ENCODE measurements at places on chromosomes 2 and 18. TPM values are rescaled to one million over a fixed set of nuclear protein-coding genes. Genes with fewer than 3 reads are reported as not detected.

GRCh38 chr2:161912154-161912553, 161.9 kb downstream of the DPP4 start:
- DNase-seq = no peak
- H3K36me3 ChIP-seq = no peaks in the 10 kb centered on the region
- no peak overlapping the region for H3K27ac ChIP-seq

C1GALT1C1L gene
- not detected for total RNA-seq

DNA sequence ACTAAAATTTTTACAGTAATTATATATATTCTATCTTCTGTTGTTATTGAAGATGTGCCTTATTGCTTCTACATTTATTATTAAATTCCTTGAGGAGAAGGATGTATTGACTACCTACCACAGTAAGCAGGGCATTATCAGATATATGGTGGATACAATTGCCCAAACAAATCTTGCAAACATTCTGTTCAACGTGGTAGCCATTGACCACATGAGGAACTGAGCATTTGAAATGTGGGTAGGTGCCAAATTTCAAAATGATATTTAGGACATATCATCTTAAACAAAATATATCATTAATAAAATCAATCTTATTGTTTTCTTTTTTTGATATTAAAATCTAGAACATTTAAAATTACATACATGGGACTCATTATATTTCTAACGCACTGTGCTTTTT, 11.1 kb downstream of the SCN3A start:
- no peak overlapping the region for H3K27ac ChIP-seq
- no peaks in the 10 kb centered on the region for H3K4me1 ChIP-seq
- no peak overlapping the region for H3K4me3 ChIP-seq
- H3K36me3 ChIP-seq = no peaks in the 10 kb centered on the region

CNDP1 gene
- 0.29 TPM for total RNA-seq

DNA sequence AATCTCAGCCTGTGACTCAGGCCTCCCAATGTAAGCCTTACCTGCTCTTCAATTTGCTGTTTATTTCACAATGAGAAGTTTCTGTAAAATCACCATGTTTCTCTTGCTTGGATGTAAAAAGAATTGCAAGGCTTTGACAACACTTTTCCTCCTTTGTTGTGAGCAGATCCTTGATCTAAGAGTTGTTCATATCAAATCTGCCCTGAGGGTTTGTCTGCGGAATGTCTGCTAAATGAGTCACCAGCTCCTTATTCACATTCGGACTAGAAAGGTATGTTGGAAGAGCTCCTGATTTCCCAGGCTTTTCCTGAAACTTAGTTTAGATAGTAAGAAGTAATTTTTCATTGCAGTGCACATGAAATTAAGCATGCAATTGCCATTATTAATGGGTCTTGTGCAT, 268.2 kb upstream of the TCF4 start:
- no peaks in the 10 kb centered on the region for H3K27me3 ChIP-seq
- H3K4me1 ChIP-seq = no peaks in the 10 kb centered on the region
- no peaks in the 10 kb centered on the region for H3K36me3 ChIP-seq
- H3K4me3 ChIP-seq = no peak overlapping the region
- peak overlapping the region; percentile 81 for H3K27ac ChIP-seq
- peak; percentile 69 for DNase-seq

DNA sequence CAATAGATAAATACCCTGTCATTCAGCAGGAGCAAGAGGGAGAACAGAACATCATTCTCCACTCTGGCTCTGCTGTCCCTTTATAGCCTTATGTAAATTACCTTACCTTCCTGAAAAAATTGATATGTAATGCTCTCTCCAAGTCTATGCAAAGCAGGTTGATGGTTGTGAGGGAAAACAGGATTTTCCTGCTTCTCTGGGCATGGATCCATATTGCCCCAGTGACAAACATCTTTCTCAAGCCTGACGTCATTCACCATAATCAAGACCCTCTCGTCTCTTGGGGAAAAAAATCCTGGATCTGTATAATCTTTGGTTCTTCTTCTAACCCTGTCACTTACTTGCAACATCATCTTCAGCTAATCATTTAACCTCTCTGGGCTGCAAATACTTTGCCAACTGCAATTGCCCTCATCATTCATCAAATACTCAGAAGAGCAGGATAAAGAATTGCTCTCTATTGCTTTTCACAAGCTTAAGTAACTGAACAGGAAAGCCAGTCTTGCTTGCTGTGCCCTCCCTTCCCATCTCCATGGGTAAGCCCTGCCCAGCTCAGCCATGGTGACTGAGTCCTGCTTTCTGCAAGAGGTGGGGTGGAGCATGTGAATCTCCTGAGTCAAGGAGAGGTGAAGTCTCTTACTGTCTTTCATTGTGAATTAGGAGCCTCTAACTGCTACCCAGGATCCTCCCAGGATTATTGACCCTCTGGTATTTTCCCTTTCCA, 123.7 kb upstream of the KLF7 start:
- H3K4me1 ChIP-seq = peaks cover 4% of the 10 kb centered on the region
- no peak overlapping the region for H3K4me3 ChIP-seq
- no peaks in the 10 kb centered on the region for H3K27me3 ChIP-seq

PNPT1 gene
- 36.3 TPM for total RNA-seq

Measured in H9 (cell line).